NCI-H2029 (cell line): ENCODE measurements at places on chromosomes 11 and 22.
A peak's percentile ranks its signal among the peaks of the same experiment; 100 is the strongest.

GRCh38 chr11:76325185-76325584 lies 55.7 kb downstream of the THAP12 start:
- DNase-seq, result no peak

DNA sequence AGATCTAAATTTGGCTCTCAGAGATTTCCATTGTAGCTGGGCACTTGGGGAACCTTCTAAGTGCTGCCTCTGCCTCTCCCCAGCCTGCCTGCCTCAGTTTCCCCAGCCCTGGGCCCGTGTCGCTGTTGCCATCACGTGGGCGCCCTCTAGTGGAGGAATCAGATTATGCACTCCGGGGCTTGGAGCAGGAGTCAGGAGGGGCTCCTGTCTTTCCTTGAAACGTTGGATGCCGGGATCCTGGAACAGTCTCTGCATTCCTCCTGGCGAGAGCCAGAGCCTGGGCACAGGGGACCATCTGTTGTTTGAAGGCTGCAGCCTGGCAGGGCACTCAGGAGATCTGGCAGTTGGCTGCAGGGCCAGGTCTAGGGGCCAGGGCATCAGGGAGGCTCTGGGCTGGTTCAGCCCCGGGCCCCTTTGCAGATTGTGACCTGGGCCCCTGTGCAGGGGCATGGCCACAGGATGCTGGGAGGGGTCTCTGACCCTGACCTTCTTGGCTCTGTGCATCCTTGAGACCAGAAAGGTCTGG lies 71.6 kb downstream of the LRP5 start:
- DNase-seq, result no peak

GRCh38 chr11:107118025-107118720 lies 99.9 kb upstream of the GUCY1A2 start:
- no peak for DNase-seq

GRCh38 chr11:65377036-65377435 lies 5.4 kb downstream of the SLC25A45 start:
- DNase-seq, result no peak

DNA sequence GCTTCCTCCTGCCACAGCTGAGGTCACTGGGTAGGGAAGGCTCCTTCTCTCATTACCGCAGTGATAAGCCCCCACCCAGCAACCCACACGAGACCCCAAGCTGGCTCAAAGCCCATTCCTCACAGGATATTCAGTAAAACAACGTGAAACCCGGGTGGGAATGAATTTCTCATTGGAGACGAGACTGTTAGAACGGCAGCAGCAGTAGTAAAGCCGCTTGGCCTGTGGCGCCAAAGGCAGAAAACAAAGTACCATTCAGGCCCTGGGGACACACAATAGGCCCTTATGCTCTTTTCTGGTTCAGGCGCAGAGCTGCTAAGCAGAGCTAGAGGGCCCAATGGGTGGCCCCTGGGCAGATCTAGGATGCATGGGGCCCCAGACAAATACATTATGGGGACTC lies 45.3 kb downstream of the PC start:
- DNase-seq, result no peak

DNA sequence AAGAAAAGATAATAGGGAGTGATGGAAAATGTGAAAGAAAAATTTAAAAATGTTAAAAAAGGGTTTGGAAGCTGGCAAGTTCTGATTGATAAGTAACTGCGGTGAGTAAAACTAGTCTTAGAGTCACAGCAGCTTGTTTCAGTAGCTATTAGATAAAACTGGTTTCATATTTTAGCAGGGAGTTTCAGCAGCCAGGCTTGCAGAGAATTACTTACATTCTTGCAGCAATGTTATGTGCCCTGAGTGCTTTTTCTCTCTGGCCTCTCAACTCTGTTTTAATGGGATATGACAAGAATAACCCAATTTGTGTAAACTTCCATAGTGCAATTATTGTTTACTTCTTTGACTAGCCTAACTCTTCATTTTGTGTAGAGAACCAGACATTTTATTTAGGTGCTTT lies 33.6 kb downstream of the PPME1 start:
- no peak for DNase-seq

DNA sequence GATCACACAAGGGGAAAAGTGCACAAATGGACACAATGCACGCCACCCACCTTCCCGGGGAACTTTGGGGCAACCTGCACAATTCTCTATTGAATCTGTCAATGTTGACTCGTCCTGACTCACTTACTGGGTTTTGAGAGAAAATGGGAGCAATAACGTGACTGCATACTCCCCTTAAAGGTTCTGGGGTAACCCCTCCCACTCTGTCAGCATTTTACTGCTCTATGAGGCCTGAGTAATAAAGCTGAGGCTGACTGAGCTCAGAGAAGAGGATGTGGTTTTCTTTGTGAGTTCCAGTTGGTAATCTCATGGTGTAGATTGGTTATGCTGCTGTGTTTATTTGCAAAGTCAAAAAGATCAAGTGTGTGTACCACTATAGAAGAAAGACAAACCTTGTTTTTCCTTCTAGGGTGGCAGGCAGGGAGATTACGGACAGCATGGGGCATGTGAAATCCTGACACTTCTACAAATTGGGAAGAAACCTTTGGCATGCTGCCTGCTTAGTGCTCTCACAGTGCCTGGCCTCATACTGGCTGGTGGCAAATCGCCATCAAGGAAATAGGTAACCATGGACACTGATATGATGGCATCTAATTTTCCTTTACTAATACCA lies 16.1 kb upstream of the APOA1 start:
- peak; percentile 66 for DNase-seq

- DNase-seq, result no peak
These were observed 53.9 kb downstream of the ETS1 start for GRCh38 chr11:128533472-128533871.

DNA sequence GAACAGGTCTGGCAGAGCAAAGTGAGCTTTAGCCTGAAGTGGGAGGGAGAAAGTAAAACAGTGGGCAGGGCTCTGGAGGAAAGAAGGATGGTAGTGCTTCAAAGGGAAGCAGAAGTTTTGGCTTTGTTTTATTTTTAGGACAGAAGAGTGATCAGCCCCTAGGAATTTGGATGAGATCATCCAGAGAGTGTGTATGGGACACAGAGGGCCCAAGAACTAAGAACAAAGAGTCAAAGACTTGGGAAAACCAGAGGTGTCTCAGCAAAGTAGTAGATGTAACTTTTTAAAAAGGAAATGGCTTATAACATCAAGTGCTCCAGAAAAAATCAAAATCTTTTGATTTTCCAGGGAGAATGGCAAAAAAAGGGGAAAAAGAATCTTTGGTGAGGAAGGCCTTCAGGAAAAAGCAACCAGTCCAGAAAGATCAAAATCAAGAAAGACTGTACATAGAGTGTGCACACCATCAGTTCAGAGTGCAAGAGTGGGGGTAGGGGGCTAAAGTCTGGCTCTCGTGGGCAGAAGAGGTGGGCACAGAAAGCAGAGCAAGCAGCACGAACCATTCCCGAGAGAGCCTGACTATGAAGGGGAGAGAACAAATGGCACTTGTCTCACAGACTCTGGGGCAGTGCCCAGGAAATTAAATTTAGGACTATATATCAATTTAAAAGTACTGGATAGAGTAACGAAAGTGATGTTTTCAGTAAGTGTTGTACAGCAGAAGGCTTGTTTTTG lies 30.0 kb downstream of the MAPK1 start:
- DNase-seq, result no peak

- DNase-seq, result no peak
These were observed 108.2 kb downstream of the SIK3 start for GRCh38 chr11:116990061-116990473.

- DNase-seq, result no peak
These were observed 2.0 kb downstream of the LRRC4C start for GRCh38 chr11:41457216-41458014.

DNA sequence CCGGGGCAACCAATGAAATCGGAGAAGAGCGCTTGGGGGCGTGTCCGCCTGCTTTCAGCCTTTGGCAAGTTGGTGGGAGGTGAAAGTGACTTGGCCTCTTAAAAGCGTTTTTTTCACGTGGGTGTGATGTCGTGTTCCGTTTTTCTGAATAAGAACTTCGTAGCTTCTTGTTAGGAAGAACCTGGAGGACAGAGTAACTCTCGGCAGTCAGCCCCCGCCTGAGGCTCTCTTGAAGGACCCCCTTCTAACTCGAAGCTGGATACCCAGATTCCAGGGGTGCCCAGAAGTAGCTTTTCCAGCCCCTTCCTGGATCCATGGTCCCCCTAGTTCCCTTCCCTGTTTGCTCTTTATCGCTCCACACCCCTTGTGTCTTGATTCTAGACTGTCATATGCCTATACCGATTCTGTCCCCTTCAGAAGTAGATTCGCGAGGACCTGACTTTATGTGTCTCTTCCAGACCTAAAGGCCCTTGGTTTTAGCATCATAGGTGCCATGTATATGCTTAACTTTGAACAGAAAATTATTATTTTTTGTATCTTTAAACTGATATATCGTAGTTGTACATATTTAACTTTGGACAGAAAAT lies 915 bp upstream of the OSBP start:
- no peak for DNase-seq

- no peak for DNase-seq
These were observed at the start of gene KCNJ11 for GRCh38 chr11:17388609-17389210. TSS of gene KCNJ11 (minus strand) at chr11:17388659. CDS start at chr11:17388091, 568 bp downstream.
